Activated CD4-positive, alpha-beta T cell treated with anti-CD3 and anti-CD28 coated beads for 1 hour (primary cell): ENCODE measurements at places on chromosomes 2 and 18.

DNA sequence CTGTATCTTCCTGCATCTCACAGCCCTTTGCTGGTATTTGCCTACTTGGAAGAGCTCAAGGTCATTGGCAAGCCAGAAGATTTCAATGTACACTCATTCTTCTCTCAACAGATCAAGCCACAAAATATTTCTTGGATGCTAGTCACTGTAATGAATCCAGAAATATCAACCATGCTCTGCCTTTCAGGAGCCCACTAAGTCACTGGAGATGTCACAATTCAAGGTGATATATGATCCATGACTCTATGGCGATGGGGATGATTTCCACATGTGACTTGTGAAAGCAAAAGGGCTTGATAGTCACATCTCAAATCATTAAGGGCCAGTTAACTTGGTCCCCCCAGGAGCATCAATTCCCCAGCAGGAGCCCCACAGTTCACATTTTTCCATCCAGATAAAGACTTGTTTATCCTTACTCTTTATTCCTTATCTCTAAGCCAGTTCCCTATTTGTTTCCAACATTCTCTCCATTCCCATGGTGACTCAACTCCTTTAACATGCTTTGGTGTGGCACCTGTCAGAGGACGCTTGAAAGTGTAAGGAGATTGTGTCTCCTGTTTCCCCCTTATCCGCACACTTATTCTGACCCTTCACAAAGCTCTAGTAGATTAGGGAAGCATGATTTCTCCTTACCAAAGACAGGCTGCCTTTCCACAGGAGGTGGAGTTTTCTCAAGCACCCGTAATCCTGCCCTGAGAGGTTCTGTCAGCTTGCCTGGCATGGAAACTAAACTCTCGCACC, 15.8 kb downstream of the PKDCC start:
- no peak for DNase-seq

GRCh38 chr2:178163395-178163794, 30.9 kb upstream of the OSBPL6 start:
- no peak for DNase-seq

DNA sequence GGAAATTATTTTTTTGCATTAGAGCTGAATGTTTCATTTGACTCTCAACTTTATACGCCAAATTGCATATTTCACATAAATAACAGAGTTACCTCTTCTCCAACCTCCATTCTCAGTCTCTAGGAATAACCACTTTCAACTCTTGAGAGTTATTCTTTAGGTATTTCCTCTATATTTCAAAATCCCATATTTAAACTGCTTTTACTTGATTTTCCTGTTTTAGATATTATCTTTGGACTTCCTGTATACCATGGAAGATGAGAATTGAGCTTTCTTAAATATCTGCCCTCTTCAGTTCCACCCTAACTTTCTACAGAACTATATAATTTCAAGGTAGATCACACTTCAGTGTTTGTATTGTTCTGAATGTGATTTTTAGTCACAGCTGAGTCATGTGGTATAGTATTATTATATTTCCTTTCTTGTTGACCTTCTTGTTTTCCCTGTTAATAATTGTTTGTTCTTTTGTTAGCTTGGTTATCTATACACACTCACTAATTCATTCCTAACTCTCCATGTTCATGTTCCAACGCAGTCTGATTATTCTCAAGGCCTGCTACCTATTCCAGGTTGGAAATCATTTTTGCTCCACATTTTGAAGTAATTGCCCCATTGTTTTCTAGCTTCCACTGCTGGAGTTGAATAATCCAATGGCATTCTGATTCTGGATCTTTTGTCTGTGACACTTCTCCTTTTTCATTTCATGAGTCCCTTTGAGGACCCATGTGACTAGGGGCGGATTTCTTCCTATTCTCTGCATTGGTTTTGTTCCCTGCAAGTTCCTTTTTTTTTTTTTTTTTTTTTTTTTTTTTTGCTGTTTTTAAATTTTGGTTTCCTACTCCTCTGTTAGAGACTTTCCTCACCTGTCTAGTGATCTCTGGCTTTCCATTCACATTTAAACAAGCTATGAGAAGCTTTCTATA, 156.8 kb upstream of the RBMS1 start:
- no peak for DNase-seq

DNA sequence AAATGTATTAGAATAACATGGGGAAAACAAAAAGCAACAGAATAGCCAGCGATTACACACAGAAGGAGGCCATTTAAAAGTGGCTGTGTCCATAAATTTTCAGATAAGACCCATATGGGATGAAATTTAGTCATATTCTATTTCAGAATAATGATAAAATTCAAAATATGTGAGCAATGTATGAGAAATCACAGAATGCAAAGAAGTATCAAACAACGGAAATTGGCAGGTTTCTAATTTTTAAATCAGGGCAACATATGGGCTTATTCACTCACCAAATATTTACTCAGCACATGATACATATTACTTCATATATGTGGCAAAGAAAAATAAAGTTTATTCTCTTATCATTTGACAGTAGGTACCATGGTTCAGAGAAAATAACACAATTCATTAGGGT, 208.5 kb downstream of the GRB14 start:
- DNase-seq = no peak

DNA sequence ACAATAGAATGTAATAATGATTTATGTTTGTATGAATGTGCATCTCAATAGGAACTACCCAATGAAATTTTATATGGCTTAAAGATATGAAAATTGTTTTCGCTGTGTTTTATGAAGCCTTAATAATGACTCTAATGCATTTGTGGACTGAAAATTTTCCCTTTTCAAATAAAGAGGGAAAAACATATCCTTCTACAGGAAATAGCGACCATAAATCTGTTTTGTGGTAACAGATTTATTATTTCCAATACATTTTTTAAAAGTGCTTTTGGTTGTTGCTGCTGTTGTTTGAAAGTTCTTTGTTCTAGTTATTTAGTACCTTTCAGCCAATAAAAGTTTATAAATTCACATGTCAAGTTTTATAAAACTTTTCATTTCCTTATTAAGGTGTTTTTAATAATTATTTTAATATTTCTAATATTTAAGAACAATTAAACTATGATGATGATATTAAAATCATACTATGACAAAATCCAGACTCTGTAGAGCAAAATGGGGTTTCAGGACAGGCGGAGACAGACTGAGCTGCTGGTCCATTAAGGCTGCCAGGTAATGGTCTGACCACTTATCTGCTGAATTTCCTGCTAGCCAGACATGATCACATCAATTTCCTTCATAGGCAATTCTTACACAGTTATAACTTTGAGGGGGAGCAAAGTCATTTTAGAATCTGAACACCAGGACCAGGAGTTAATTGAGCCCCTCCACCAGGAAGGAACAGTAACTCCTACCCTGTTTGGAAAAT, 65.7 kb upstream of the NEUROD1 start:
- DNase-seq = no peak

DNA sequence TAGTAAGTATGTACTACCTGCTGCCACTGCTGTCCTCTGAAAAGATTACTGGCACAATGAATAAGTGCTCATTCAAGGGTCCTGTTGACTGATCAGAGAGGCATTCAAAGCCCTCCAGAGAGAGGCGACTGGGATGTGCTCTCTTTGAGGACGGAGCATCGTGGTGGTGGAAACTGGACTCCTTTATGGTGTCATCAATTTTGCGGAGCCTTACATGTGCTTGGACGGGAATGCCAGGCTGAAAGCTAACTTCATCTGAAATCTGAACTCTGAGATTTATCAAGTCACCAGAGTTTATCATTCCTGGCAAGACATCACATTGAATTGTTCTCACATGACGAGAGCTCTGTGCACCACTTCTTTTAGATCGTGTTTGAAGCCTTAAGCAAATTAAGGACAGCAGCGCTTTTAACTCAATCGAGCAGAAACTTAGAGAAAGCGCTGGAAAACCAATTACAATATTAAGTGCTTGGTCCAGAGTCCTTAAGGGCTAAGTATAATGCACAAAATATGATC, 138.3 kb downstream of the NCK2 start:
- DNase-seq = no peak

DNA sequence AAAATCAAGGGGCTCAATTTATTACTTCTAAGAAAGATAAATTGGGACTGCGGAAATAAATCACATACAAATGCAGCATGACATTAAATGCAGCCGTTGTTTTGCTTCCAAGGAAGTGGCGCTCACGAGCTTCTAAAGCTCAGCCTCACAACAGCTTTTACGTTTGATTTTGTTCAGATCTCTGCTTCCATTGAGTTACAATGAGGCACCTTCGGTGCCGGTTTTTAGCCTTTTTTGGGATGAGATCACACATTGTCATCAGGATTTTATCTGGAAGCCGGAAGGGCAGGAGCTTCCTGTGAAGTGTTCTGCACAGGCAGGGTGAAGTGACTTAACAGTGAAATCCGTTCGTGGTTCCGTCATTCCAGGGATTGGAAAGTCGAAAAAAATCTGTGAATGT, 209.8 kb downstream of the DCDC2C start:
- DNase-seq = no peak

GRCh38 chr18:41121116-41121826, 833.8 kb upstream of the PIK3C3 start:
- no peak for DNase-seq

DNA sequence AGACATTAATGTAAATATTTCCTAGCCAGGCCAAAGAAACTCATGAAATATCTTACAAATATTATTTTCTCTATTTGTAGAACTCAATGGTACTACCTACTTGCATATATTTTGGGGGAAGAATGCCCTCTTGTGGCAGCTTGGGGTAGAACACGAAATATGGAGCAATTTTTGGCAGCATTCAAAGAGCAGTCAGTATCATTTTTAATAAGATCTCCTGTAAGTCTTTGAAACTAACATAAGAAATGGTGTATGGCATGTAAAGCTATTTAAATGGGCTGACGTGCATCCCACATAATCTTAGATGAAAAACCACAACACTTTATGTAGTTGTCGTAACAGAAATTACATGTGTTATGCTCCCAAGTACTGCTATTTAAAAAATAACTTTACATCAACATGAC, 62.3 kb upstream of the CCDC195 start:
- peak; percentile 19 for DNase-seq

DNA sequence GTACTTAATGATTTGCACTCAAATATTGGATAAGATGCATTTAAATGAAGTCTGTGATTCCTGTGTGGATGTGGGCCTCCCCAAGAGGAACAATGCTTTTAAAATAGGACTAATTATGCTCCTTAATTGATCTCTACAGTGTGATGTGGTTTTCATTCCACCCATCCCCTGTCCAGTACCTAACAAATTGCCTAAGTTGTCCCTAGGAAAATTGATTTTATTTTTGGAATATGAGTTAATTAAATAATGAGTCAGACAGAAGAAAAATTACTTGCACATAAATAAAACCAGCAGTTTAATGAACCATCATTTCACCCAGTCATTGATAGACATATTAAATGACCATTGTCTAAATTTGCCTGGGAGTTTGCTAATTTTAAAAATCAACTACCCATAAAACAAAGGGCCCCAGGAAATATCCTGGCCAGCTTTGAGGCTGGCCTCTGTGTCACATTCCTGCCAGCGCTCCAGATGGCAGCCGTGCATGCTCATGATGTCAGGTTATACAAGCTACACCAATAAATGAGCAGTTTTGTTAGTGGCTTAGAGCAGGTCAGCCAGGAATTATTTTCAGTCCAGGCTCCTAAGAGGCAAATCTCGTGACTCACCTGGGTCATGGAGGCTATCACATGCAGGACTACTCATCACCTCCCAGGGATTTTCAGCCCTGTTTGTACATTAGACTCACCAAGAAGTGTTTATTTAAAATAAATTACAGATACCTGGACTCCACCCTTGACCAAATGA, 31.9 kb downstream of the ABHD3 start:
- DNase-seq = no peak

DNA sequence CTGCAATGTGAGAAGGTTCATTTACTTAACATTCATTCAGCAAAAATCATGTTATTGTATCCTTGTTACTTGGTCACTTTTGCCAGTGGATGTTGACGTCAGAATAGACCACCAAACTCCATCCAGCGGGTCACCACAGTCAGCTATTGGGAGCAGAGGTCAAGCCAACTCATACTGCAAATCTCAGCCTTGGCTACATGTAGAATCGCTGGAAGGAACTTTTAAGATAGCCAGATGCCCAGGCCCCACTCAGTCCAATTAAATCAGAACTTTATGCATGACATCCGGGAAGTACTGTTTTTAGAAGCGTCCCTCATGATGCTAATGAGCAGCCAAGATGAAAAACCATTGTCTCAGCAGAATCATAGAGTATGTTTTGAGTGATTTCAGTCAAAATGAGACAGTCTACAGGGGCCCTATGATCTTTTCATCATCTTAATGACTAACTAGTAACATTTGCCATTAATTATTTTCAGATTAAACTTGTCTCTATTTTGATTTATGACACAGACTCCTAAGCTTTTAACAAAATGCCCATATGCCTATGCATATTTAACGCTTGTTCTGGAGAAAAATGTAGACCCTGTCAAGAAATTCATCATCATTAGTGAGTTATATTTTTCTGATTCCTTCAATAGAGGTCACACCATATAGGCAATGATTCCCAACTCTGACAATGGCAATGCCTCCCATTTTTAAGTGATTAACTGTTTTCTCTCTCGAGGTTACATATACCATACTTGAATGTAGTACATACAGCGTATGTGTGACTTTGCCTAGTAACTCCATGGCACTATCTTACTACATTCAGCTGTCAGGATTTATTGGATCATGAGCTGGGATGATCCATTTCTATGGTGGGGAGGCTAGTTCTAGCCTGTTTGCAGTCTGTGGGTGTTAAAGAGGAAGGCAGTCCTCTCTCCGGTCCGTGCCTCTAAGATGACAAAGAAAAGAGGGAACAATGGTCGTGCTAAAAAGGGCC, 63.7 kb upstream of the CCBE1 start:
- DNase-seq = no peak

DNA sequence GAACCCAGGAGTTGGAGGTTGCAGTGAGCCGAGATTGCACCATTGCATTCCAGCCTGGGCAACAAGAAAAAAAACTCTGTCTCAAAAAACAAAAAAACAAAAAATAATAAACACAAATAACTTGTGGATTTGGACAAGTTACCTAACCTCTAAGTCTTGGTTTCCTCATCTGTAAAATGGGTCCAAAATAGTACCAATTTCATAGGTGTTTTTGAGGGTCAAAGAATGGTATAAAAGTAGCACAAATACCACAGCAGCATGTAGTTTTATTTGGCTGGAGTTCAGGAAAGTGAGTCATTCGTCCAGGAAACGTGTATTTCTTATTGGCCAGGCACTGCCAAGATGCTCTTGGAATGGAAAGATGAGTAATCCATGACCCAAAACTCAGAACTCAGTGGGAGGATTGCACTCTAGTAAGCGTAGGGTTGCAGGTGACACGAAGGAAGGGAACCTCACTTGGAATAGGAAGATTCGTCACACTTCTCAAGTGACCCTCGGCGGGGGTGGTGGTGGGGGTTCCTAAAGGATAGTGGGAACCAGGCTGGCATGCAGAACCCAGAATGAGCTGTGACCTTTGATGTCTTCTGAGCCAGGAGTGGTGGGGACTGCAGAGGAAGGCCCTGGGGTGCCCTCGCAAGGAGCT, 24.4 kb downstream of the GRHL1 start:
- DNase-seq = no peak

DNA sequence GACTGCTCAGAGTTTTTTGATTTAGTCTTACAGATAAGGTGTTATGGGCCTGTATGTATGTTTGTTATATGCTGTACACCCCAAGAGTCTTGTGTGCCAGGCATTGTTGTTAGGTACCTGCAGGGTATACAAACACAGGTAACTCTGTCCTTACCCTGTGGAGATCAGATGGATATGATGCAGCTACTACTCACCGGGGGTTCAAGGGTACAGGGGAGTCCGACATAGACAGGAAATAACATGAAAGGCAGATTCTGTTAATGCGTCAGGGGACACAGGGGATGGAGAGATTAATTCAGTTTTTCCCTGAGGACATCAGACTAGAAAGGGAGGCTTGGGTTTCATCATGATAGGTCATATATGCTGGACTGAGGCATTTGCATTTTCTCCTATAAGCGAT, 31.3 kb downstream of the TRAK2 start:
- DNase-seq = no peak
